Left ventricle myocardium inferior (tissue), 1 donor: ENCODE measurements at places on chromosomes 4 and X. TPM values are rescaled to one million over a fixed set of nuclear protein-coding genes. Genes with fewer than 3 reads are reported as not detected.

DNA sequence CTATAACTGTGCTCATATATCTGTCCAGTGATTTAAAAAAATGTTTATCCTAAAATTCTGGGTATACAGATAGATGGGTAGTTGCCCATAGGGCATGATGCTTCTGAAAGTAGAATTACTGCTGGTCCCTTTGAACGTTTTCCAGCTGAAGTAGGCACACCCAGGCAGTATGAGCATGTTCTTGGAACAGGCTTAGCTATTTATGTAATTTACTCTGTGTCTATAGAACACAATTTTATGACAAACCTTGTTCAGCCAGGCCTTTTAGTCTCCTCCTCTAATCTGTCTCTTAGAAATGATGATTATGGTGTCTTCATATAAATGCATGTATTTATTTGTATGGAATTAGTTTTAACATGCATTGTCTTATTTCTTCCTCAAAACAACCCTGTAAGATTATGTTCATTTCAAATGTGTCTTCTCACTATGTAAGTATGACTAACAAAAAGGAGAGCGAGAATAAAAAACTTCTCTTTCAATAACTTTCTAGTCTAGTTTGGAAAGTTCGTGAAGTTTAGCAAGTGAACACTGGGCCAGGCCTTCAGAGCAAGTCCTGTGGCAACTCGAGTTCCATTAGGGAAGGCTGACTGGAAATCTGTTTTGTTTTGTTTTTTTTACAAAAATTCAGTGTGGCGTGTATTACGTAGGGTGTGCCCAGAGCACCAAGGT lies 142.0 kb downstream of the AFF1 start:
- peak overlapping the region; percentile 25 for H3K27ac ChIP-seq
- DNase-seq, result no peak
- H3K4me1 ChIP-seq, result peaks cover 97% of the 10 kb centered on the region

DNA sequence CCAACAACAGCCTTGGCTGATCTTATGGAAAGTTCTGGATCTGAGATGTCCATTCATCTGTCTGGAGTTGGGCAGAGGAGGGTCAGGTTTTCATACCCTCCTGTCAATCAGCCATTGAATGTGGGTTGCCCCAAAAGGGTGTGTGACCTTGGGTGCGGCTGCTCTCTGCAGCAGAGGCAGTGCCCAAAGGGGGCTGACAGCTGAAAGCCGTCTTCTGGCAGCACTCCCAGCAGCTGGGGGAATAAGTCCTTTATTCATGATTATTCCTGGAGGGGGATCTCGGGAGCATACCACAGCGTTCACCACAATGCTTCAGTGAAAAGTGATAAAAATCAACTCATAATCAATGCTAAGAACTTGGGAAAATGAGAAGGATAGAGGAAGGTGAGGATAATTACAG lies 54.7 kb downstream of the OTC start:
- no peaks in the 10 kb centered on the region for H3K36me3 ChIP-seq
- no peaks in the 10 kb centered on the region for H3K27me3 ChIP-seq
- no peaks in the 10 kb centered on the region for H3K4me1 ChIP-seq
- H3K27ac ChIP-seq, result no peak overlapping the region

DNA sequence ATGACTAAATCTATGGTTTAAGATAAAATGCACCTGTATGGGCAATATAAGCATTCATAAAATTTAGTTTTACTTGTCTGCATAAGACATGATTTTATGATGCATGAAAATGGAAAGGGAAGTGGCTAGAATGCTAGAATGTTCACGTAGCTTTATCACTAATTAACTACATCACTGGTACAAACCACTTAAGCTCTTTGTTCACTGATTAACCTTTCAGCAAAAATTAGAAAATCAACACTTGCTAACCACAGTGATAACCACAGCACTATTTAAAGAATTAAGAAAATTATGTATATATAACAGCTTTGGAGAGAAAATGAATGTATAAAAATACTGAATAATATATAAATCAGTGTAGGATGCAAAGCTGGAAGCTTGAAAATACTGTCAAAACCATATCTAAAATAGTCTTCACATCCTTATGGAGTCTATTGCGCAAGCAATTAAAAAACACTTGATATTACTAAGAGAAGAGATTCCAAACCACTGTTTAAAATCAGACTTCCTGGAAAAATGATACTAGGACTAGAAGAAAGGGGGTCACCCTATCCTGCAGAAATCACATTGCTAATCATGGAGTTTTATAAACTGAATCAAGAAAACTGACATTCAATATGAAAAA lies 51.9 kb downstream of the EFHC2 start:
- DNase-seq, result no peak
- no peak overlapping the region for H3K27ac ChIP-seq
- no peak overlapping the region for H3K4me3 ChIP-seq
- no peaks in the 10 kb centered on the region for H3K27me3 ChIP-seq
- no peaks in the 10 kb centered on the region for H3K4me1 ChIP-seq

DNA sequence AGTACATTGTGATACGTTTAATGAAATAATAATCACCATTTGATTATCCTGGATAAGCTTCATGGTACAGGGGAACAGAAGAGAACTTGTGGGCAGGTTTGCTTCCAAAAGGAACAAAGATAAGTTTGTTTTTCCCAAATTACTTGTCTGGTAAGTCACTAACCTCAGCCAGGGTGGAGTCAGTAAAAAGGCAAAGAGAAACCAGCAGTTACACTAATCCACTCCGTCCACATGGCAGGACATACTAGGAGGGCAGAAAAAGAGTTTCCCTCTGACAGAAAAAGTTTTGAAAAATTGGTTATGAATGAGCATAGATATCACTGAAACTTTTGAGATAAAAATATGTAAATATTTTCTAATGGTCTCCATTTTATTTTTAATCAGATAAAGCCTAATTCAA lies 285.9 kb downstream of the IL15 start:
- H3K4me3 ChIP-seq, result no peak overlapping the region
- no peaks in the 10 kb centered on the region for H3K36me3 ChIP-seq
- no peak for DNase-seq
- no peak overlapping the region for H3K27ac ChIP-seq
- no peaks in the 10 kb centered on the region for H3K27me3 ChIP-seq
- H3K4me1 ChIP-seq, result no peaks in the 10 kb centered on the region

- no peak overlapping the region for H3K27ac ChIP-seq
- no peaks in the 10 kb centered on the region for H3K36me3 ChIP-seq
- no peaks in the 10 kb centered on the region for H3K27me3 ChIP-seq
- DNase-seq, result no peak
- H3K4me3 ChIP-seq, result no peak overlapping the region
These were observed 55.7 kb upstream of the GYPE start for GRCh38 chr4:143961075-143961474.

- no peaks in the 10 kb centered on the region for H3K4me1 ChIP-seq
- H3K27me3 ChIP-seq, result no peaks in the 10 kb centered on the region
- H3K4me3 ChIP-seq, result no peak overlapping the region
- no peak overlapping the region for H3K27ac ChIP-seq
These were observed 10.7 kb downstream of the NAAA start for GRCh38 chr4:75930152-75930551.

GRCh38 chr4:38062776-38063097 lies 102.5 kb downstream of the PTTG2 start:
- no peaks in the 10 kb centered on the region for H3K27me3 ChIP-seq
- H3K36me3 ChIP-seq, result peaks cover 20% of the 10 kb centered on the region
- no peak for DNase-seq
- peak overlapping the region; percentile 75 for H3K27ac ChIP-seq
- H3K4me1 ChIP-seq, result peaks cover 33% of the 10 kb centered on the region
- peak overlapping the region; percentile 51 for H3K4me3 ChIP-seq

DNA sequence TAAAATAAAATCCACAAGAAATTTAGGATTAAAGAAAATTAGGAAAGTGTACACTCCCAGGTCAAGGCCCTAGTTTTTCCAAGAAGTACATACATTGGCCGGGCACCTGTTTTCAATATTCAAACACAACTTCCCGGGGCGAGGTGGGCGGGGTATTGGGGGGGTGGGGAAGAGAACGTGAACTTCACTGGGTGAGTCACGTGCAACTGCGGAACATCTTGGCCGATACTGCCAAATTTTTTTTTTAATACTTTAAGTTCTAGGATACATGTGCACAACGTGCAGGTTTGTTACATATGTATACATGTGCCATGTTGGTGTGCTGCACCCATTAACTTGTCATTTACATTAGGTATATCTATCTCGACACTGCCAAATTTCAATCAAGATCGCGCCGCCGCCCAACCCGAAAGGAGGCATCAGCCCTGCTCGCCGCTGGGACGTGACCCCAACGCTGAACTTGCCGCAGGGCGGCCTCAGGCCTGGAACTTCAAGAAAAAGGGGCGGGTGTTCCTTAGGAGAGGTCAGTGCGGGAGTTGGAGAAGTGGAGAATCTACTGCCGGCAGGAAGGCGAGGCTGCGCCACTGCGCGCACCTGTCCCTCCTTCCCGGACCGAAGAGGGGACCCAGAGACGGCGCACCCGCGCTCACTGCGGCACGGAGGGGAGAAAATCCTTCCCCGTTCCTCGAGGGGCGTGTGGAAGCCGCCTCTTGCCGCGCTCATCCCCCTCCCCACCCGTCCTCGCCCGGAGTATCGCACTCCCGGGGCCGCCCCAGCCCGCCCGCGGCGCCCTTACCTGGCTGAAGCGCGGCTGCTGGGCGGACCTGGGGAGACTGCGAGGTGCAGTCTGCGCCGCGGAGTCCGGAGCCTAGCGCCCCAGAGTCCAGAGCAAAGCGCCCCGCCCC lies at the start of gene TEC:
TEC (minus strand) TSS at position 883 of the 905 bp plus-strand sequence. CDS start 41,224 bp downstream, outside the sequence.
- H3K4me1 ChIP-seq, result peaks cover 21% of the 10 kb centered on the region
- H3K4me3 ChIP-seq, result peak within 1 kb of the TSS; percentile 88
- peak within 1 kb of the TSS; percentile 82 for H3K27ac ChIP-seq
- DNase-seq, result peak; percentile 45
- H3K27me3 ChIP-seq, result no peaks in the 10 kb centered on the region

DNA sequence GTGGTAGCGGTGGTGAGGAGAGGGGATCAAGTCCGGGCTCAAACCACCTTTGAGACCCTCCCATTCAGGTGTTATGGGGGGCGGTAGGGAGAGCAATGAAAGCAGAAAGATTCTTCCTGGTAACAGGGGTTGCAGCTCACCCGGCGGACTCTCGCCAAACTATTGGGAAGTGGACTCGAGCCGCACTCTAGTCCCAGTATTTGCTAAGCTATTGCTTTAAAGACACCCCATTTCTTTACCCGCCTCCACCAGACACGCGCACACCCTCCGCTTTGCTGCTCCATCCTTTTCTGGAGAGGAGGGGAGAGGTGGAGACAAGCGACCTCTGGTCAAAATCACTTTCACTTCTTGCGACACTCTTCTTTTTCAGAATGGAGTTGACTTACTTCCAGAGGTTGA lies 625 bp upstream of the GABRA4 start:
- peaks cover 47% of the 10 kb centered on the region for H3K27me3 ChIP-seq
- peaks cover 10% of the 10 kb centered on the region for H3K4me1 ChIP-seq
- H3K27ac ChIP-seq, result peak overlapping the region; percentile 70
- DNase-seq, result no peak
- H3K4me3 ChIP-seq, result peak overlapping the region; percentile 66

GRCh38 chrX:142978130-142978684 lies 47.5 kb upstream of the SPANXN4 start:
- H3K4me3 ChIP-seq, result no peak overlapping the region
- no peak for DNase-seq
- no peak overlapping the region for H3K27ac ChIP-seq
- no peaks in the 10 kb centered on the region for H3K36me3 ChIP-seq
- H3K4me1 ChIP-seq, result no peaks in the 10 kb centered on the region

DNA sequence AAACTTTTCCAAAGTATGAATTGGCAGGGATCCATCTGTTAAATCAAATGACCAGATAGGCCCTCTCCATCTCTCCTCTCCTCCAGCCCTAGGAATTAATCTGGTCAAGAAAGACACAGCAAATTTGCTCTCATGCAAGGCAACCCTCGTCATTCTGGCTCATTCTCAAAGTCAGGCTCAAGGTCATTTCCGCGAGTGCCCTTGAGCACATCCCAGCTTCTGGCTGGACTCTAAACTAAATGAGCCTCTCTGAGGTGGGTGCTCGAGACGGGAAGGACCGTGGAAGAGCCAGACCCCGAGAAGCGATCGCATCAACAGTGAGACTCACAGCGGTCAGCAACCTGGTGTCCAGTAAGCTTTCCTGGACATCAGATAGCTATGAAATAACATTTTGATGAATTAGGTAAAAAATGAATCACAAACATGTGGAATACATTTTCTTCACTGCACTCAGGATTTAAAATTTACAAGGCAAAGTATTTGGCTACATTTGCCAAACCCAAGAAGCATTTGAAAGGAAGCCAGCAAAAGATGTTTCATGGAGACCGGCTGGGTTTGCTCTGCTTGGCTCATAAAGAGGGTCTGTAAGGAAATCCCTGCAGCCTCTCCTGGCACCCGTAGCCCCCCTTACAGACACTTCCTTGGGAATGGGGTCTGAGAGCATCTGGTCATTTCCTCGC lies 121.0 kb downstream of the ENPP6 start:
- peaks cover 11% of the 10 kb centered on the region for H3K4me1 ChIP-seq
- H3K36me3 ChIP-seq, result no peaks in the 10 kb centered on the region
- DNase-seq, result no peak
- H3K4me3 ChIP-seq, result peak overlapping the region; percentile 52
- no peaks in the 10 kb centered on the region for H3K27me3 ChIP-seq

DNA sequence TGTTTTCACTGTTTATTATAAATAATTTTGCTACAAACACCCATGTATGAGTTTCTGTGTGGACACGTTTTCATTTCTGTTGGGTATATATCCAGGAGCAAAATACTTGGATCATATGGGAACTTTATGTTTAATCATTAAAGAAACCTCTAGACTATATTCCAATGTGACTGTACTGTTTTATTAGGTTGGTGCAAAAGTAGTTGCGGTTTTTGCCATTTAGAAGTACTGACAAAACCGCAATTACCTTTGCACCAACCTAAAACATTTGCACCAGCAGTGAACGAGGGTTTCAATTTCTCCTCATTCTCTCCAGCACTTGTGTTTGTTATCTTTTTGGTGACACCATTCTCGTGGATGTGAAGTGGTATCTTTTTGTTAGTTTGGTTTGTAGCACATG lies 565.0 kb downstream of the TRIML1 start:
- no peaks in the 10 kb centered on the region for H3K27me3 ChIP-seq
- H3K27ac ChIP-seq, result no peak overlapping the region
- H3K36me3 ChIP-seq, result no peaks in the 10 kb centered on the region
- no peak for DNase-seq
- H3K4me3 ChIP-seq, result no peak overlapping the region

DNA sequence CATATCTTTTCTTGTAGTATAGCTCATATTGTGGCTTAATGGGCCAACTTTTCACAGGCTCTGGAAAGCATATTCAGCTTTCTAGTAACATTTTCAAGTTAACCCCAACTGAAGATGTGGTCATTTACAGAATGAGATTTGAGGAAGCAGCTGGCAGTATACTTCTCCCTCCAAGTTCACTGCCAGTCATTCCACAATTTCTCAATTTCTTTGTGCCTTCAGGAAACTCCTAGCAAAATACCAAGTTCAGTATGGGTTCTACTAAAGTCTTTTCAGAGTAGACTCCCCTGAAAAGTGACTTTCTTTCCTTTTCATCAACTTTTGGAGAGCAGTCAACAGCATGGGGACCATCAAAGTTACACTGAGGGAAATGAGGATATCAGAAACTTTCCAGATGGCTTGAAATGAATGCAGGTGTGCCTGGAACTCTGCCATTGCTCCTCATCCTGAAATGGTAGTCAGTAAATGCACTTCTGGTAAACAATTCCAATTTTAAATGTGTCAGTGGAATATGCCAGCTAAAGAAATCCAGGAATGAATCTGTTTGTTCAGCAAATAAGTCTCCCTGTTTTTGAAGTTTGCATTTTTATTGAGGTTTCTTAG lies 81.5 kb upstream of the TEX13D start:
- H3K36me3 ChIP-seq, result no peaks in the 10 kb centered on the region
- no peak overlapping the region for H3K4me3 ChIP-seq
- H3K27ac ChIP-seq, result no peak overlapping the region

The ARL9 gene
- not detected for total RNA-seq

The CYBB gene
- total RNA-seq, result 18.7 TPM

The DIPK2B gene
- 13.2 TPM for total RNA-seq
